GM23248 (cell line): ENCODE measurements at places on chromosomes 16 and 17. TPM values are rescaled to one million over a fixed set of nuclear protein-coding genes. Genes with fewer than 3 reads are reported as not detected.

Gene SHISA9
- total RNA-seq = not detected in 2 replicates

- no peak overlapping the region for H3K4me3 ChIP-seq
- no peak overlapping the region for H3K27ac ChIP-seq
- H3K27me3 ChIP-seq = no peaks in the 10 kb centered on the region
- DNase-seq = peak; percentile 7
Observed at GRCh38 chr16:20791923-20792612, 14.2 kb downstream of the ERI2 start.

Gene PDILT
- not detected in 2 replicates for total RNA-seq

Gene PRKCB
- total RNA-seq = not detected in 2 replicates

GRCh38 chr16:30884760-30885159 lies 9.1 kb downstream of the BCL7C start:
- DNase-seq = no peak
- H3K4me3 ChIP-seq = no peak overlapping the region
- H3K27ac ChIP-seq = no peak overlapping the region
- H3K27me3 ChIP-seq = no peaks in the 10 kb centered on the region
- H3K4me1 ChIP-seq = no peaks in the 10 kb centered on the region

- H3K4me1 ChIP-seq = no peaks in the 10 kb centered on the region
- peak; percentile 62 for DNase-seq
- H3K36me3 ChIP-seq = no peaks in the 10 kb centered on the region
Observed at GRCh38 chr16:10385725-10386516, at the start of gene ATF7IP2. TSS of gene ATF7IP2 (plus strand) at chr16:10386061. CDS start at chr16:10430621, 44,560 bp downstream.
